Activated naive CD4-positive, alpha-beta T cell treated with anti-CD3 and anti-CD28 coated beads, Interleukin-2, amount 50 U/mL, for 72 hours (primary cell): ENCODE measurements at places on chromosomes 3 and 15.

DNA sequence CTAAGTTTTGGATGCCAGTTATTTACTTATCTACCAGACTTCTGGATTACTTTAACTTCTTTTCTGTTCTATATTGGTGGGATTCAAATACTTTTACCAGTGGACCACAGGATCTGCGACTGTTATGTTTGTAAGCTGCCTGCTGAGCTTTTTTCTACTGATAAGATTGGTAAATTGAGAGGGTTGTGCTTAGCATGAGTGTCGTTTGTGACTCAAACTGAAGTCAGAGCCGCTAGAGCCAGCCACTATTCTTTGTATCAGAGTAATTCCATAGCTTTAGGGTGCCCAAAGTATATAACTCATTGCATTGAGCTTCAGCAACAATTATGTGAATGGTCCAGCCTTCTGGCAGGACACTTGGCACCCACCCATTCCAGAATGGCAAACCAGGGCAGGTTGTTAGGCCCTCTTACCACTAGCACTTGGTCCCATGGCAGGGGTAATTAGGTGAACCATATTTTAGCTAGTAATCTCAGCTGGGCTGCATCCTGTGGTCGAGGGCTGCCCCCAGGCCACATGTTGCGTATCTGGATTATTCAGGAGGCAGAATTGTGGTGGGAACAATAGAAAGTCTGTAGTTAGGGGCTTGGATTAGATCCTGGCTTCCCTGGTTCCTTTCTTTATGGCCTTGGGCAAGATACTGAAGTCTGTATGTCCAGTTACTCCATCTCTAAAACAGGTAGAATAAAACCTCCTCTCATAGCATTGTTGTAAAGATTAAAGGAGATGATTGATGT lies 6.0 kb downstream of the PLCL2 start:
- DNase-seq, result no peak

DNA sequence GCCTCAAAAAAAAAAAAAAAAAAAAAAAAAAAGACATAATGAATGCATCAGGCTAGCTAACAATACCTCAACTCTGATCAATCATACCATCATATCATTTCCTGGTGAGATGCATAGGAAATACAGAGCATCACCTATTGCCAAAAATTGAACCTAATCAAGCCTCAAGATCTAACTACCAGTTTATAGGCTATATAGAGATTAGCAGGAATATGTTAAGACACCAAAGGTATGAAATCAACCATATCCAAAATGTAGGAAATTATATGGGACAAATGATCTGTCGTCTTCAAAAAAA lies 387 bp upstream of the VPS33B start:
- no peak for DNase-seq

DNA sequence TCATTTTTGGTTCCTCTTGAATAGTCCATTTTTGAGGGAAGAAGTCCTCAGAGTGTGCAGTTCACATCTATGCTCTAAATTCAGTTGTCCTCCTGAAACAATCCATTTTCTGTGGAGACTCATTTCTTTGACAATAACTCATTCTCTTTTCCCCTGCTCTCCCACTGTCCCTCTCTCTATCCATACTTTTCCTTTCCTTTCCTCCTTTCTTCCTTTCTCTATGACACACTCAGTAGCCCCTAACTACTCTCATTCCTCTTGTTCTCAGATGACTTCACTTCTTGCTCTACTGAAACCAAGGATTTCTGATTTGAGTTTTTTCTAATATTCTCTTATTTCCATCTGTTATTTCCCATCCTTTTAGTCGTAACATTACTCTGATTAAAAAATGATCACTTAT lies 16.7 kb upstream of the MEIS2 start:
- DNase-seq, result no peak

DNA sequence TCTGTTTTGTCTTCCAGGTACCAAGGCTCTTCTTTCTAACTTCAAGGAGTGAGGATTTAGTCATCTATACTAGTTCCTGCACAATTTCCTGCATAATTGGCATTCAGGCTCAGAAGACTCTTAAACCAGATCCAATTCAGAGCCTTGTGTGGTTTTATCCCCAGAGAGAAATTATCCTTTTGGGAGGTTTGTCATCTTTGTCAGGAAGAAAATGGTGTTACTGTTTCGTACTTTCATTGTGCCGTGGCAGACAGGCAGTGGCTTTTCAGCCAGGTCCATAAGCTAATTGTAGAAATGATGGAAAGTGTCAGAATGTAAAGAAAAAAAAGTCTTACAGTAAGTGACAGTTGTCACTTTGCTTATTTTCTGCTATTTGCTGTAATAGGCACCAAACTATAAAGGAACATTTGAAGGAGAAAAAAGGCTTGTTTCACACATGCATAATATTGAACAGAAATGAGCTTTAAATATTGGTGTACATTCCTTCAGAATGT lies 82.8 kb downstream of the CADM2 start:
- no peak for DNase-seq

GRCh38 chr3:37996785-37997301 lies 6.3 kb downstream of the VILL start:
- DNase-seq, result peak; percentile 88

- no peak for DNase-seq
These were observed 71.4 kb downstream of the TIPARP start for GRCh38 chr3:156745766-156746165.

- no peak for DNase-seq
These were observed 699 bp upstream of the SHOX2 start for GRCh38 chr3:158106766-158107471.

GRCh38 chr3:175129126-175129525 lies 270.0 kb downstream of the NAALADL2 start:
- DNase-seq, result no peak

DNA sequence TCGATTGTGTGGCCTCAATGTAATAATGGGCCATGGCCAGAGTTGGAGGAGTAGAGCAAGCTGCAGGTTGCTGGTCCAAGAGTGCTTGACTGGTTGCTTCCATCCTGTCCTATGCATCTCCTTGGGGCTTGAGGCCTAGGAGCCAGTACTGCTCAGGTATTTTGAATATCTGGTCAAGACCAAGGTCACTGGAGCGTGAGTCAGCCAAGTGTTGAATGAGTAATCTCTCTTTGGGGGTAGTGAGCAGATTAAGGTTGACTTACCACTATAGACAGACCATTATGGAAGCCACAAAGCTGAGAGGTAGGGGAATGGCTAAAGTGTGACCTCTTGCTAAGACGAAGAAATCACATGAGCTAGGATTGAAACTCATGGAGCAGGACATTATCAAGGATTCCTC lies 9.4 kb upstream of the PARP6 start:
- DNase-seq, result no peak
